ENCODE measurements at places on chromosomes 2 and 18.

DNA sequence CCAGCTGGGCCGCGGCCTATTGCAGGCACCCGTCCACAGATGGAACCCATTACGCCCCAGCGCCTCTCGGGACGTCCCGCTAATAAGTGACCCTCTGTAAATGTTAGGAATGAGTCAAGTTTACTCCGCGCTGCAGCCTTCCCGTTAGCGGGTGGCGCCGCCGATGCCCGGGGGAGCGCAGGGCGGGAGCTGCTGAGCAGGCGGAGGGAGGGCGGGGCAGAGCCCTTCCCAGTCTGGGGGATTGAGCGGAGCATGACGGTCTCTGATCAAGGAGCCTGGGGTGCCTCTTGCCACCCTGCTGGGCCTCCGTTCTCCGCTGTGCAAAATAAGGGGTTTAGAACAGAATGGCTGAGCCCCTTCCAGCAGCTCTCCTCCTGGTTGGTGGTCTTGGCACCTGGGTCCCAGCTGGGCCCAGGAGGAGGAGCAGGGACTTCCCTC, 10.5 kb downstream of the CROCC2 start:
- peak; percentile 94 for DNase-seq

DNA sequence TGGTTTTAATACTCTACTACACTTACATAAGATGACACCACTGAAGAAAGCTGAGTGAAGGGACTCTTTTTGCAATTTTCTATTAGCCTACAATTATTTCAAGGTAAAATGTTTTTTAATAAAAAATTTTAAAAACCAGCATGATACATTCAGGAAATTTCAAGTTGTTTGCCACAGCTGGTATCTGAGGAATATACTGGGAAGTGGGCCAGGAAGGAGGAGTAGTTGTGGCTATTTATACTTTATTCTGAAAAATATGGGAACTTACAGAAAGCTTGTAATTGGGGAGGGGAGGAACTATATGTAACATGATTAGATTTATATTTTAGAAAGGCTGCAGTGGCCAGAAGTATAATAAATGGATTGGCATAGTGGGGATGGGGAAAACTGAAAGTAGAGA, 40.8 kb downstream of the WDR35 start:
- peak; percentile 71 for DNase-seq

GRCh38 chr2:161905389-161906046, 168.5 kb downstream of the DPP4 start:
- no peak for DNase-seq

DNA sequence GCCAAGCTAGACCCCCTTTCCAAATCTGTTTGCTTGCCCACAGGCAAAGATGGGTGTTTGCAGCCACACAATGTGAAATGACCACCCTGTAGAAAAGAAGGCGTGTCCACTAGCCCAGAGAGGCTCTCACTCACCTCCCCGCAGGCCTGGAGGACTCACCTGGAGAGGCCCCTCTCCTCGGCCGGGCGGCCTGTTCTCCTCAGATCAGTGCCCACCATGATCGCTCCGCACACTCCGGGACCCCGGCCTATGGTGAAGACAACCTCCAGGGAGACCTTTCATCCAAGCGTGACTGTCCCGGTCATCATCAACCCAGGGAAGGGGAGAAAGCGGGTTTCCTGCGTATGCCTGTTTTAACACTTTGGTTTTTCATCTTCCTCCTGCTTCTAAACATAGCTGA, 328.7 kb upstream of the SALL3 start:
- no peak for DNase-seq
